CD4-positive, alpha-beta T cell treated with Interleukin-4 for 1 hour (primary cell): ENCODE measurements at places on chromosomes 11 and 22.

GRCh38 chr11:68093565-68093964 is 27.6 kb downstream of the CHKA start:
- DNase-seq = no peak

- no peak for DNase-seq
These were observed 29.1 kb downstream of the OR52K1 start for GRCh38 chr11:4511282-4512245.

GRCh38 chr11:94840209-94840608 is 72.1 kb downstream of the AMOTL1 start:
- DNase-seq = no peak

DNA sequence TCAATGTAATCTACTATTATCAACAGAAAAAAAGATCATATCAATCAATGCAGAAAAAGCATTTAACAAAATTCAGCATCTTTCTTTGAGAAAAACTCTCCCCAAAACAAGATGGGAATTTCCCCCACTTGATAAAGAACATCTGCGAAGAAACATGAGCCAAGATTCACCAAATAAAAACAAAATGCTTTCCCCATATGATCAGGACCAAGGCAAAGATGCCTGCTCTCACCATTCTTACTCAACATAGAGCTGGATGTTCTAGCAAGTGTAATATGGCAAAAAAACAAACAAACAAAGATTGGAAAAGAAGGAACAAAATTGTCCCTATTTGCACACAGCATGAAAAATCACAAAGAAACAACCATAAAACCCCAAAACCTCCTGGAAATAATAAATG is 23.4 kb downstream of the SHANK2 start:
- no peak for DNase-seq

DNA sequence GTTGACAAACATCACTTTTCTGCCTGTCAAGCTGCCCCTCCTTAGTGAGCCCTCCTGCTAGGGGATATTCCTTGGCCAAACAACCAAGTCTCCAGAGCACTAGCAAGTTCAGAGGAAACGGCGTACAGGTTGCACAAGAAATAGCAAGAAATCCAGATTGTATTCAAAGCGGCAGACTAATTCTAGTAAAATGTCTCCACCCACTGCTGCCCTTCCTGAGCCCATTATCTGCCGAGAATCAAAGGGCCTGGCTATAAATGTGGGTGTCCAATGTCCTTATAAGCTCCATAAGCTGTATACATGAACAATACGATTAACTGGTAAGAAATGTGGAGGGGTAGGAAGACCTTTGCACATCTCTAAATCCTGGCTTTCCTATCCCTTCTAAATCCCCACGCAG is 44.0 kb upstream of the AKIP1 start:
- no peak for DNase-seq

GRCh38 chr22:38987171-38987895 is 5.2 kb downstream of the APOBEC3B start:
- DNase-seq = no peak
